ENCODE measurements at places on chromosomes 2 and 18.

DNA sequence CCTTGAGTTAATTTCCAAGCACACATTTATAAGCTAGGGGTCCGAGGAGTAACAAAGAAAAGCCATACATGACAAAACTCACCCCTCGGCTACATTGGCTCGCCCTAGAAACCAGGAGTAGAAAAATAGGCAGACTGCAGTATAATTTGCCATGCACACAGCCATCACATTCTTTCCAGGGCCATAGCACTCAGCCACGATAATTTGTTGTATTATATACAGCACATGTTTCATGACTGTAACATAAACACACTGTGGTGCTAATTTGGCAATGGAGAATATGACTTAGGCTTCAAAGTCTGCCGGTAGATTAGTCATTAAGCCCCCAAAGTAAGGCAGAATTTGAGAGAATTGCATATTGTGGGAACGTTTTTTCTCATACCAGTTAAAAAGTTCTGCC lies 254.9 kb downstream of the ZNF521 start:
- DNase-seq: no peak

DNA sequence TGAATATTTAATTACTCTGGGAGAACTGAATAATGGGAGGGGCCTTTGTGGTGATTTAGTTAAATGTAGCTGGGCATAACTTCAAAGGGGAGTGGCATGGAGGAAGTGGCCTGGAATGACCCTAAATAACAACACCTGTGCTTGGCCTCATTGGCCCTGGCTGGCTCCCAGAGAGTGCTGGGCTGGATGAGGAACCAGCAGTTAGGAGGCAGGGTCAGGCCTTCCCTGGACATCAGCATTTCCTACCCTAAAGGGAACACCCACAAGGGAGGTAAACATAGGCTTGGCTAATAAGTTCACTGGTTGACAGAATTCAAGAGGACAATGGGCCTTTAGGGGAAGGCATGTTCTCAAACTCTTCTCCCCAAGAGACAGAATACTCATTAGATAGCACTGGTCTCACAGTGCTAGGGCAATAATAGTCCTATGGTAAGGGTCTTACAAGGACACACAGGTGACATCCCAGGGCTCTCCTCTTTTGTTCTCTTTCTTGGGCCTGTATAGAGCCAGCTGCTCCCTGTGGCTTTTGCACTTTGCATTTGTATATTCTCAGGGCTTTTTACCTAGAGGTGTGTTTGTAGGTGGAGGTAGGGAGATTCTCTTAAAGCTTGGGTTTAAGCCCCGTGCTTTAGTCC lies 106.8 kb downstream of the ZNF519 start:
- DNase-seq: no peak

DNA sequence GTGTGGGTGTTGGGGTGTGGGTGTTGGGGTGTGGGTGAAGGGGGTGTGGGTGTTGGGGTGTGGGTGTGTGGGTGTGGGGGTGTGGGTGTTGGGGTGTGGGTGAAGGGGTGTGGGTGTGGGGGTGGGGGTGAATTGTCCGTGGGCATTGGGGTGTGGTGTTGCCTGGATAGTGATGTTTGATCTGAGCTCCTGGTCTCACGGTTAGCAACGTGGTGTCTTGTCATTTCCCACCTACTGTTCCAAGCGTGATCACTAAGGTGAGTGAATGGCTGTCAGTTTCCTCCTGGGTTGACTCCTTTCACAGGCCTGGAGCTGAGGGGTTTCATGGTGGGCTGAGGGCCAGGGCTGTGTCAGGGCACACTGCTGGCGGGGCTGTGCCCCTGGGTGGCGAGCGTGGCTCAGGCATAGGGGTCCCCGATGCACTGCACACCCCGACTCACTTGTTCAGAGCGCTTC lies 27.2 kb downstream of the RTP5 start:
- no peak for DNase-seq

GRCh38 chr2:9800975-9801726 lies 42.1 kb upstream of the TAF1B start:
- peak; percentile 74 for DNase-seq

DNA sequence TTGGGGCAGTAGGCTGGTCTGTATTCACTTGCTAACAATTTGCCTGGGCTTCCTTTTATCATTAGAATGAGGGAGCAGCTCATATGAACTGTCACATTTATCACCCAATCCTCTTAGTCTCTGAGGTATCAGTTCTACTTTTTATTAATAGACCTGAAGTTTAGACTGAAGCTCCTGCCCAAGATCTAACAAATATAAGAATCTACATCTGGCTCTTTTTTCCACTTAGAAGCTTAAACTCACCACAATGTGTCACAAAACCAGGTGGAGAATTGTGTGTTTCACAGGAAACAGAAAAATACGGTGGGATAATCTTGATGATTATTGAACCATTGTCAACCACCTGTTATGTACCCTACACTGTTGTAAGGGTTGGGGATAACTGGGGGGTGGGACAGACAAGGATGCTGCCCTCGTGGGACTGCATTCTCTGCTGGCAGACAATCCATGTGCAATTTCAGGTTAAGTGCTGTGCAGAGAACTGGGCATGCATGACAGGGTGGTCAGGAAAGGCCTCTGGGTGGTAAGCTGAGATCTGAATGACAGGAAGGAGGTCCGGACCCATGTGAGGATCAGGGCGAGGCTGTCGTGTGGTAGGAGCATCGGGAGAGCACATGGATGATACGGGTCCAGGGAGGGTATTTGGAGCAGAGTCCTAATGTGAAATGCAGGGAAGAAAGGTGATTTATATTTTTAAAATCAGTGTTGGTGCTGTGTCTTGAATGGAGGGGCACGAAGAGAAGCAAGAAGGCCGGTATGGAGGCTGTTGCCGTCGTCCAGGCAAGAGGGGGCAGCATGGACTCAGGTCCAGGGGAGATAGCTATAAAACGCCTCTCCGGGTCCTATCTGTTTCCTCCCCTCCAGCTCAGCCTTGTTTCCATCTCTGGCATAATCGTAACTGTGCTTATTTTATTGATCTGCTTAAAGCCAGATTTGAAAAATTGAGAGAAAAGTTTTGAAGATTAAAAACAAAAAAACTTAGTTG lies 17.6 kb downstream of the MYL12B start:
- no peak for DNase-seq

GRCh38 chr2:40178971-40179370 lies 272.9 kb downstream of the SLC8A1 start:
- DNase-seq: no peak

GRCh38 chr2:237465515-237466148 lies 21.4 kb upstream of the MLPH start:
- DNase-seq: no peak

GRCh38 chr2:98293931-98294687 lies 52.1 kb upstream of the CNGA3 start:
- no peak for DNase-seq

GRCh38 chr2:27175330-27175729 lies 26.5 kb downstream of the TCF23 start:
- DNase-seq: no peak

DNA sequence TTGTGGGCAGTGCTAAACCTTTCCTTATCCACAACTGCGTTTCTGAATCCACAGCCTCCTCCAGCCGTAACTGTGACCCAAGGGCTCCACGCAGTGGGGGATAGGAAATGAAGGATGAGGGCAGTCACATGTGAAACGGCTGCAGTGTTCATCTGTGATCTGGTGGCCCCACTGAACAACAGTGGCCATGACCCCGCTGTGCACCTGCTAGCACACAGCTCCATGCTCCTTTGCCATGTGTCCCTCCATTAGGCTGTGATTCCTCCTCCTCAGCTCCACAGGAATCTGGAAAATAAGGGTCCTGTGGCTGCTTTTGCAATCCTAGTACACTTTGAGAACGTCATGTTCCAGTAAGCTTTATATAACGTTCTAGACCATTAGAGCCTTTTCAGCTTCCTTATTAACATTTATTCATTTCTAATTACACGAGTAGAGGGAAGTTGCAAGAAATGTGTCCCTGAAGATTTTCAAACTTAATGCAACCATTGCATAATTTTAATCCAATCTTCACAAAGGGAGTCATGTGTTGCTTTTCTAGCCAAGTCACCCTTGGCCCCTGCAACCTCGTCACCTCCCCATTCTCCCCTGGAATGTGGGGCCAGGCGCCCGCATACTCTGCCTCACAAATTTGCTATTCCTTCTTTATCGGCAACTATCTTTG lies 7.1 kb upstream of the NAPG start:
- no peak for DNase-seq

GRCh38 chr18:62510789-62511188 lies 12.0 kb upstream of the ZCCHC2 start:
- no peak for DNase-seq

- no peak for DNase-seq
Observed at GRCh38 chr2:7766088-7766722, 849.0 kb downstream of the RNF144A start.

DNA sequence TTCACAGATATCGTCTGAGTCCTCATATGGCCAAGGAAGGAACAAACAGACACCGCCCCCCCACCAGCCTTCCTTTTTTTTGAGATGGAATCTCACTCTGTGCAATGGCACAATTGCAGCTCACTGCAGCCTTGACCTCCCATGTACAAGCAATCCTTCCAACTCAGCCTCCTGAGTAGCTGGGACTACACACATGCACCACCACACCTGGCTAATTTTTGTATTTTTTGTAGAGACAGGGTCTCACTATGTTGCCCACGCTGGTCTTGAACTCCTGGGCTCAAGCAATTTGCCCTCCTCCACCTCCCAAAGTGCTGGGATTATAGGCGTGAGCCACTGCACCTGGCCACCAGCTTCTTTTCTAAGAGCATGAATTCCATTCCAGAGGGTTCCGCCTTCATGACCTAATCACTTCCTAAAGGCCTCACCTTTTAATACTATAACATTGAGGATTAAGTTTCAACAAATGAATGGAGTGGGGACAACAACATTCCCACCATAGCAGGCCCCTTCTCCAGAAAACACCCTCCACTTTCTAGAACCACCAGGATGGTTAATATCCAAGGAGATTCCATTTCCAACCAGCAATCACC lies 2.2 kb upstream of the TMBIM1 start:
- DNase-seq: no peak

GRCh38 chr18:14922031-14922430 lies 174.1 kb downstream of the ANKRD30B start:
- DNase-seq: no peak

DNA sequence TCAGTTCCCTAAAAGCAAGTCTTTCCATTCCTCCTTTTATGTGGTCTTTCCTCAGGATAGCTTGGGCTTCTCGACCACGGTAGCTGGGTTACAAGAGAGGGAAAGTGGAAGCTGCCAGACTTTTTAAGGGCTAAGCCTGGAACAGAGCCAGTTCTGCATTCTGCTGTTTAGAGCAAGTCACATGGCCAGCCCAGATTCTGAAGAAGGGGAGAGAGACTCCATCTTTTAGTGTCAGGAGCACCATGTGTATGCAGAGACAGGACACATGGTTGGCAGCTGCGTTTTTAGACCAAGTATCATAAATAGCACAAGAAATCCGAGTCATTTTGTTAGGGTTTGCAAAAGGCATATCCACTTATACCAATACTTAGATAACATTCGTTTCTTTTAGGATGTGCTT lies 4.7 kb downstream of the HMSD start:
- DNase-seq: no peak

- DNase-seq: no peak
Observed at GRCh38 chr2:100630473-100630977, 67.7 kb downstream of the PDCL3 start.

DNA sequence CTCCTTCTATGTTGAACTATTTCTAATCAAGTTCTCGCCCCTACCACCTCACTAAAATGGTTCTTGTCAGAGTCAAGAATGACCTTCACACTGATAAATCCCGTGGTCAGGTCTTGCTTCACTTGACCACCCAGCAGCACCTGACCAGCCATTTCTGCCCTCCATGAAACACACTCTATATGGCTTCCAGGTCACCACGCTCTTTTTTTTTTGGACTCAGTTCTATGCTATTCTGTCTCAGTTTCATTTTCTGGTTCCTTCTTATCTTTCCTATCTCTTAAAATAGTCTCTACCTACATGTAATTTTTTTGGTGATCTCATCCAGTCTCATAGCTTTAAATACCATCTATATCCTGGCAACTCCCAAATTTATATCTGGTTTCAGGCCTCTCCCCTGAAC lies 11.4 kb downstream of the EIF2AK3 start:
- DNase-seq: no peak

DNA sequence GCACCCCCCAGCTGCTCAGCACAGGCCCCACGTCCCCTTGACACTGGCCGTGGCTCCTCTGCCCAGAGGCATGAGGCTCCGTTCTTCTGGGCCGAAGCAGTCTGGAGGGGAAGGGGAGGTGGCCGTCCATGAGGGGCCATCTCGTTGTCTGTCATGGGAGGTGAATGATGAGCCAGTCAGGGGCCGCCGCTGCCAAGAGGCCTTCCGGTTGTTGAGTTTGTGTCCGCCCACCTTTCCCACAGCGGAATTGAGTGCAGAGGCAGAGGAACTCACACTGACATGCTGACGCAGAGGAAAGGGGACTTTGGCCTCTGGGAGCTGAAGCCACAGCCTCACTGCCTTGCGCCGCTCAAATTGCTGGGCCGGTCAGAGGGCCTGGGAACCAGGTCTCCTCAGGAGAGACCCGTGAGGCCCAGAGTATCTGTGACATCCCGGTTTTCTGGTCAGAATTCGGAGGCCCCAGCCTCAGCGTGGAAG lies 268.4 kb downstream of the ATAD2B start:
- DNase-seq: no peak

DNA sequence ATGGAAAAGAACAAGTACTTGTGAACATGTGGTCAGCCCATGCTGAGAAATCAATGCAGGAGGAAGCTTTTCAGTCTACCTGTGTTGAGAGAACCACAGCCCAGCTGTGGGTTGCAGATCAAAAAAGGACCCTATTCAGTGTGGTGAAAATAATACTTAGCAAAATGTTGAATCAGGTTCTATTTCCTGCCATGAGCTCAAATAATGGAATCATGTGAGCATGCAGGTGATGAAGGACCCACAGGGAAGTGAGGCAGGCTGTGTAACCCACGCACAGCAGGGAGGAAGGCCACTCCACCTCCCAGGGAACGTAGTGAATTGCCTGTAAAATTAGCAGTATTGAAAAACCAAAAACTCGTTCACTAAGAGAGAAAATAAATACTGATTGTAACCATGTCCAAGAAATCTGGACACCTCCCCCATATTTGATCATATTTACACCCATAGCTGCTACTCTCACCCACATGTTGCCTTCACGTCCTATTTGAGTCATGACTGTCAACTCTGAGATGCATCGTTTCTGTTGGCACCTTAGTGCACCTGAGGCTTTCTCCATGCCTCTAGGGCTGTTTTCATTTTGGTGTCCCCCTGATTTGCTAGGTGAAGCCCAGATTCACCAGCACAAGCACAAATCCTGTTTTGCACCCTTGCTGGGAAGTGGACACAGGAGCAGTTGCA lies 20.5 kb upstream of the BCL2L11 start:
- no peak for DNase-seq

Data from CD4-positive, alpha-beta T cell treated with Interleukin-4 for 1 hour (primary cell).